T-helper 17 cell (primary cell): ENCODE measurements at places on chromosomes 2 and 18.

- DNase-seq: no peak
Measured at GRCh38 chr2:150135223-150135883, 352.1 kb downstream of the RND3 start.

- DNase-seq: no peak
Measured at GRCh38 chr18:44186001-44186400, 494.7 kb upstream of the SETBP1 start.

DNA sequence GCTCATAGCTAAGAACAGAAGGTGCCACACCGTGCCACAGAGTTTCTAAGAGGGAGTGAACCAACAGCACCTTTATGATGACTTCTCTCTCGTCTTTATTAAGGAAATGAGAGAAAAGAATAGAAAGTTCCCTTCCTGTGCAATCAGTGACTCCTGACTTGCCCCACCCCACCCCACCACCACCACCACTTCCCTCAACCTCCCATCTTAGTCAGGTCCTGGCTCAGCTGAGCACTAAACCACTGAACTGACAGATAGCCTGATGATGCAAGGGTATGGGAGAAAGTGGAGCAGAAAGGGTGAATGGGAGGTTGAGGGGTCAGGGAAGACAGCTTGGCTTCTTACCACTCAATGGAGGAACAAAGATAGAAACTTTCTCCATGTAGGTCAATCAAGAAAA is 75.2 kb upstream of the RMDN2 start:
- no peak for DNase-seq

- DNase-seq: no peak
Measured at GRCh38 chr18:48988508-48989303, 37.9 kb upstream of the SMAD7 start.

DNA sequence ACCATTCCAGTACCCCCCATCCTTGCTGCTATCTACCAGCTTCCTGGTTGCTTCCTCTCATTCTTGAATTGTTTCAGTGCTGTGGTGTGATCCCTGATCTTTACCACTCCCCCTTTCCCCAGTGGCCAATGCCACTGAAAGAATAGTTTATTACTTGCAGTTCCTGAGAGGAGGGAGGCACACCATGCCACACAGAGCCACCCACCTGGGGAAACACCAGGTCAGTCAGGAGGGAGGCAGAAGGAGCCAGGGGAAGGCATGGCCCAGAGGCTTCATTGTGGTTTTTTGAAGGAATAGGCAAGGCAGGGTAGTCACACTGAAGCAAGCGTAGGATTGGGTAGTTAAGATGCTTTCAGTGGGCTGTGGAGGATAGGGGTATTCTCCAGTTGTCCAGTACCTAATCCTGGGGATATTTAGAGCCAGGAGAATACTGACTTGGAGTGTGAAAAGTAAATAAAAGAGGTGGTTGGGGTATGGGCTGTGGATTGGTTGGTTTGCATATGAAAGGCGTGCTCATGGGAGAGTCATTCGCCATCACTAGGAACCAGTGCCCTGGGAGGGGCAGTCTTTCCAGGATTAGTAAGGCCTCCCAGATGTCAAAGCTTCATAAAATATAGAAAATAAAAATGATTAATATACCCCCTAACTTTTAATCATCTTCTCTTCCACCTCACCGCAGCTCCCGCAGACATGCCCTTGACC is 6.7 kb upstream of the TMEM177 start:
- no peak for DNase-seq

- DNase-seq: no peak
Measured at GRCh38 chr2:63827749-63828148, 13.9 kb upstream of the UGP2 start.

GRCh38 chr18:12282442-12283039 is 25.5 kb upstream of the TUBB6 start:
- DNase-seq: no peak

DNA sequence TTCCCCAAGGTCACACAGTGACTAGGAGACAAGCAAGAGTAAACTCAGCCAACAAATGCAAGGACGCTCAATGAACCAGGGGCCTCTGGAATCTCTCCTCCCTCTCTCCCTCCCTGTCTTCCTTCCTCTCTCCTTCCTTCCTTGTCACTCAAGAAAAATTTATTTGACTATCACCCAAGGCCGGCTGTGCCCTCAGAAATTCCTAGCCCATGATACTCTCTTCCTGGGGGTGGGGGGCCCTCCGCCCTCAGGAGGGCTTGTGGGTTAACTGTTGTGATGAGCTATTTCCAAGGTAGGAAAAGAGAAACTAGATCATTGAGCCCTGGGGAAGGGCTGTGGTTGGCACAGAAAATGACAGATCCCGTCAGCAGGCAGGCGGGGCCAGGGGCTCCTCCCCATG is 21.7 kb downstream of the INHBB start:
- DNase-seq: no peak

GRCh38 chr2:239876271-239876947 is 148.7 kb downstream of the NDUFA10 start:
- DNase-seq: no peak

DNA sequence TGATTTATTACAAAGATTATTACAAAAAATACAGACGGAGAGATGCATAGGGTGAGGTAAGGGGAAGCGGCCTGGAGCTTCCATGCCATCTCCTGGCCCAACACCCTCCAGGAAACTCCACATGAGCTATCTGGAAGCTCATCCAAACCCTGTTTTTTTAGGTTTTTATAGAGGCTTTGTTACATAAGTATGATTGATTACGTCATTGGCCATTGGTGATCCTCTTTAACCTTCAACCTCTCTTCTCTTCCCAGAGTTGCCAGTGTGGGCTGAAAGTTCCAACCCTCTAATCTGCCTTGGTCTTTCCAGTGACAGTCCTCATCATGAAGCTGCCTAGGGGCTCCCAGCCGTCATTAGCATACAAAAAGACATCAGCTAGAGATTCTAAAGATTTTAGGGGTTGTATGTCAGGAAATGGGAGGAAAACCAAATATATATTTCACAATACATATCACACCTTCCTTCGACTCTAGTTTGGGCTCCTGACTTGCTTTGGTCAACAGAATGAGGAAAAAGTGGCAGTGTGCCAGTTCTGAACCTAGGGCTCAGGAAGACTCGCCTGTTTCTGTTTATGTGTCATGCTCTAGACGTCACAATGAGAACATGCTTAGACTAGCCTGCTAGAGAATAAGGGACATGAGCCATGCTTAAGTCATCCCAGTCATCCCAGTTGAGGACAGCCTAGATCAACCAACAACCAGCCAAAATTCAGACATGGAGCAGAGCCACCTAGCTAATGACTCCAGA is 54.1 kb downstream of the ETAA1 start:
- no peak for DNase-seq
